ENCODE measurements at places on chromosomes 16 and 17. TPM values are rescaled to one million over a fixed set of nuclear protein-coding genes. Genes with fewer than 3 reads are reported as not detected.

The MT1E gene
- total RNA-seq, result 194 TPM

The GOSR1 gene
- total RNA-seq, result 30.7 TPM

The ARSG gene
- 2.2 TPM for total RNA-seq

The HSD17B2 gene
- total RNA-seq, result not detected

The DNASE1L2 gene
- total RNA-seq, result 1.7 TPM

GRCh38 chr16:85825326-85825725, 25.8 kb downstream of the COX4I1 start:
- ATAC-seq, result no peak

DNA sequence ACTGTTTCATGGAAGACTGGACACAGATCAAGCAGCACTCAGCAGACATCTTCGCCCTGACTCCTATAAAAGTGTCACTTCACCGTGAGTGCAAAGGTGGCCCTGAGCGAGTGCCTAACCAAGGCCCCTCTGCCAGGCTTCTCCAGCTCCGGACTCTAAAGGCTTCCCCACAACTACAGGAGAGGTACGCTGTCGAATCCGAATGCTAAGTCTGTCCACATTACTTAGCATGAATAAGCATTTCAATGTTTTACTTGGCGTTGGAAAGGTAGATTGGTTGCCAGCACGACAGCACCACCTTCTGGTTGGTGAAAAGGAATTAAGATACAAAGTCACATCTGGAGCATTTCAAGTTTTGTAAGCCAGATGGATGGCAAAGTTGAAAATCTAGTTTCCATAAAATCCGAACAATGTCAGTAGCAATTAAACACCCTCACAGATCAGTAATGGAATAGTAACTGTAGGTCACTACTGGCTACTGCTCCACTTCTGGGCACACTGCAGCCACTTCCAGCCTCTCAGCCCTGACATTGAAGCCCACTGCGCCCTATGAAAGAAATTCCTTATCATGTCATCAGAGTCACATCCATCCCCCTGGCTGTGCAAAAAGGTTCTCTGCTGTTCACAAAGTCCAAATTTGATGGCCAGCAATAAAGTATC, 100.9 kb downstream of the PARN start:
- ATAC-seq, result peak; percentile 81

DNA sequence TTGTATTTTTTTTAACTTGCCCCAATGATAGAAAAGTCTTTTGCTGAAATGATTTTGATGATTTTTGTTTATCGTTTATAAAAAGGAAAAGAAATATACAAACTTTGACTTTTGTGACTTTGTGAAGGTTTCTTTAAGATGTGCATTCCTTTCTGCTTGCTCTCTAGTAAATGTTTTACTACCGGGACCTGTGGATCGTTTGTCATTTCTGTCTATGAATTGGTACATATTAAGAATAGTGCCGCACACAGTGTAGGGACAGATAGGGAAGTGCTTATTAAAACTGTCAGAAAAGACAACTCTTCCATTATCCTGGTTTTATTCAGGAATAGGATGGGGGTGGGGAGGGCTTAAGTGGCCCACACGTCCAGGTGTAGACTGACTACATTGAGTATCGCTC, 8.1 kb upstream of the PSMC5 start:
- ATAC-seq, result no peak

DNA sequence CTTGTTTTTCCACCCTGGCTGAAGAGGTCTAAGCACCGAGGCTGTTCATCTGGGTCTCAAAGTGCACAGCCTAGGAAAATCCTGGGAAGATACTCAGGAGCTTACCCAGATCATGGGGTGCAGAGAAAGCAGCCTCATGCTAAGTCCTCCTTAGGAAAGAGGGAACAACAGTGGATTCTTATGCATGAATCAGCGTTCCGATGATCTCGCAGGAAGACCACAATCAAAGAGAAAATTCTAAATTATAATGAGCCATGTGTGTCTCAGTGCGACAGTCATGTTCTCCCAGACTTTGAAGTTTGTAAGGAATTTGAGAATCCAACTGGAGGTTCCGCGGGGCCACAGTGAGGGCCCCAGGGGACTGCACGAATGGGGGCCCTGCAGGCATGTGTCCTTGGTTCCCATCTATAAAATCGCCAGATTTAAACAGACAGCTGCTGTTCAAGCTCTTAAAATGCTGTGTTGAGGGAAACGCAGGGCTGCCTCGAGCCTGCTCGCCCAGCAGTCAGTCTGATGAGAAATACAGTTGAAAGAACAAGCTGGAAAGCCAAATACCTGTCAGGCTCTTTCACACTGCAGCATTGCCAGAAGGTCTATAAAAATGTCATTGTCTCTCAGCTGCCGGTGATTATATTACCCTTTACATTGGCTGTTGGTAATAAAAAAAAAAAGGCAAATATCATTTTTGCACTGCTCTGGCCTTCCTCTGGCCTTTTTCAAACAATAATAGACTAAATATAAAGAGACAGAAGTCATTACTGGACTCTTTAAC, 152.1 kb downstream of the PMP22 start:
- ATAC-seq, result no peak

DNA sequence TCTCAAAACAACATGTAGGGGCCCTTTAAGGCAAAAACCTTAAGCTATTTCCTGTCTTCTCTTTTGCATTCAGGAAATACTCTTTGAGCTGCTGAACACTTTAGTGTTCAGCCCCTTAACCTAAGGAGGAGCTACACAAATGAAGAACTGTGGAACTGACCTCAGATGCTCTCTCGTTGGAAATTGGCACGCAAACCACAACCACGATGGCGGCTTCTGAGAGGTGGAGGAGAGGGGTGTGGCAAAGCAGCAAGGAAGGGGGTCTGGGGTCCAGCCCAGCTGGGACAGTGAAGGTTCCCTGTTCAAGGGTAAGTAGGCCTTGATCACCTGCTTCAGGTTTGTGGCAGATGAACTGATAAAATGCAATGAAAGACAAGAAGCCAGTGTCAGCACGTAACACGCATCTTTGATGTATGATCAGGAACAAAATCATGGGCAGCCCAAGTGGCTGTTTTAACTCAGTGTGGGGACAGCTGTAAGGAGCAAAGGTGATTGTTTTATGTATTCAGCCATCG, 291.6 kb upstream of the TNRC6C start:
- ATAC-seq, result no peak
